ENCODE measurements at places on chromosomes 13 and 19.

- no peak for DNase-seq
Observed at GRCh38 chr19:872266-872951, 12.9 kb downstream of the CFD start.

GRCh38 chr13:111629457-111629856, 309.0 kb downstream of the TEX29 start:
- no peak for DNase-seq

- no peak for DNase-seq
Observed at GRCh38 chr13:75399168-75399878, 82.6 kb downstream of the TBC1D4 start.

DNA sequence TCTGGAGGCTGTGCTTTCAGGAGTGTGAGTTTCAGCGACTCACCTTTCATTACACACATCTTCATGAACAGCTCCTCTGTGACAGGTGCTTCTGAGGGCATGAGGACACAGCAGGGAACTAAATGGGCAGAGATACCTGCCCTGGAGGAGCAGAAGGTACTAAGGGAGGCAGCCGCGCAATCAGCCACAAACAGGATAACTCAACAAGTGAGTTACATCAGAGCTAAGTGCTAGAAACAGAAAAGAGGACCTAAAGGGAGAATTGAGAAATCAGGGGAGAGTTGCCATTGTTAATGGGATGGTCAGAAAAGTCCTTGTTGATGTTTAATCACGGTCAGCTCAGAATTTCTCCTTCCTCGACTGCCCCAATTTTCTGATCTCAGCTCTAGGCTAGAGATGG, 42.5 kb downstream of the SYDE1 start:
- no peak for DNase-seq

DNA sequence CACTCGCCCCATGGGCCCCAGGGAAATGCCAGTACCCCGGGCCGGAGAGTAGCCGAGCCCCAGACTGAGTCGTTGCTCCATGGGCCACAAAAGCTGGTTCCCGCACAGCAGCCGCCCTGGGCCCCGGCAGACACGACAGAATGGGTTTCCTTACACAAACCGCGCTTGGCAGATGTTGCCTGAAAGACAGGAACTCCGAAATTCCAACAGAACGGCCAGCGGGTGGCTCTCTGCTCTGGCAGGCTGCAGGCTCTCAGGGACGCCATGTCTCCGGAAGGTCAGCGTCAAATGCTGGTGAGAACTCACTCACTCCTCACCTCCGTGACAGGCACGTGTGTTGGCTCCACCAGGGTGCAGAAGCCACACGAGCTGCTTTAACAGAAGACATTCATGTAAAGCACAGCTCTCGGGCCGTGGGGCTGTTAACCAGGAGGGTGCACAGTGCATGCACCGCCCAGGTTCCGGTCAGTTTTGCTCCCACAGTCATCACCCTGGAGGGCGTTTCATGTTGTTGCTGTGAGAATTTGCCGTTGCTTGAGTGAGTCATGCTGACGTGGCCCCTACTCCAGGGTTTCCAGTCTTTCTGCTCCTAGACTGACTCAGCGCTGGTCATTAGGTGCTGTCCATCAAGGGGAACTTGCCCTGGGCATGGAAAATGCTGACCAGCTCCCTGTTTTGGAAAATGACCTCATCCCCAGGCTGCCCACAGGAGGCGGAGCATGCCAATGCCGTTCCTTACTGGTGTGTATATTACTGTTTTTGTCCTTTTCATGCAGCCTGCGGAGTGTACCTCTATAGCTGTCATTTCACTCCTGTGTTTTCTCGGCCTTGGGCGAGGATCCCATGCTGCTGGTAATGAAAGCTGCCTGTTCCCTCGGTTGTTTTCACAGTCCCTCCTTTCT, 44.8 kb downstream of the ANKRD10 start:
- peak; percentile 96 for DNase-seq

DNA sequence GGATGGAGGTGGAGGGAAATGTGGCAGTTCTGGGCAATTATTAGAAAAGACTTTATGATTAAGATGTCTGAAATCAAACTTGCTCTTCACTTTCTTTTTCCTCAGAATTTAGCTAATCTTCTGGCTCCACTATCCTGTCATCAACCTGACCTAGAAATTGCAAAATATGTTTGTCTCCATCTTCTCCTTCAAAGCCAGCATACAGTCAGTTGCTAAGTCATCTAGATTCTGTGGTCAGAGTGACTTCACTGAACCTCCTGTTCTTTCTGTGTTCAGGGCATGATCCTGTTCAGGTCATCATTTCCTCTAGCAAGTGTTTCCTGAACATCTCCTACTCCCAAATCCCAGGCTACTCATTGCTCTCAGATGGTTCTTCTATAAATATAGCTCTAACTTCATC, 10.8 kb upstream of the CCNA1 start:
- DNase-seq = no peak

- DNase-seq = no peak
Observed at GRCh38 chr19:6683971-6684370, 14.0 kb upstream of the TNFSF14 start.

GRCh38 chr13:101579281-101579802, 126.9 kb downstream of the ITGBL1 start:
- no peak for DNase-seq

DNA sequence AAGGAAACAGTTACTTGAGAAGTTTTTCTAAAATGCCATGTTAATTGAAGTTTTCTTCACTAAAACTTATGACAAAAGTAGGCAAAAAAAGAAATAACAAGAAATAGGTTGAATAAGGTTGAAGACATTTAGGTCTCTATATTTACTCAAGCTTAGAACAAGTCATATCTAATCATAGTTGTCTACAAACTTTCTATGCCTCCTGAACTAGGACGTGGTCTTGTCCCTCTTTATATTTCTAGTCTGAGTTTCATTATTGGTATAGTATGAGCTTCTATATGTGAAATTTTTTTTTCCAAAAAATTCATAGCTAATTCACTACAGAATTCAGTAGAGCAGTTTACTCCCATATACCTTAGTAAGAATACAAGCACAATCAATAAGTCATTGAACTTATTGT, 836.4 kb downstream of the SLITRK6 start:
- DNase-seq = no peak

DNA sequence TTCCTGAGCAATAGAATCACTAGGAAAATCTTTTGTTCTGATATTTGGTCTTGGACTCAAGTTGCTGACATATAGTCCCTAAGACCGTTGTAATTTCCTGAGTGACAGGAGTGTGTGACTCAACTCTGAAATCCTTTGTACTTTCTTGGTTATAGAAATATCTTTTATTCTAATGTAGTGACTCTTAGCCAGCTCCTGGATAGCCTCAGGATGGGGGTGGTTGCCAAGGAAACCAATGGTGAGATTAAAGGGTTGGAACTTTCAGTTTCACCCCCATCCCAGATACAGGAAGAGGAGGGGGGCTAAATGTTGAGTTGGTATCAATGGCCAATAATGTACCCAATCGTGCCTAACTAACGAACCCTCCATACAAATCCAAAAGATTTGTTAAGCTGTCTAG, 41.8 kb downstream of the MBD3L2B start:
- DNase-seq = no peak

GRCh38 chr13:40236566-40237168, 429.8 kb downstream of the FOXO1 start:
- no peak for DNase-seq

DNA sequence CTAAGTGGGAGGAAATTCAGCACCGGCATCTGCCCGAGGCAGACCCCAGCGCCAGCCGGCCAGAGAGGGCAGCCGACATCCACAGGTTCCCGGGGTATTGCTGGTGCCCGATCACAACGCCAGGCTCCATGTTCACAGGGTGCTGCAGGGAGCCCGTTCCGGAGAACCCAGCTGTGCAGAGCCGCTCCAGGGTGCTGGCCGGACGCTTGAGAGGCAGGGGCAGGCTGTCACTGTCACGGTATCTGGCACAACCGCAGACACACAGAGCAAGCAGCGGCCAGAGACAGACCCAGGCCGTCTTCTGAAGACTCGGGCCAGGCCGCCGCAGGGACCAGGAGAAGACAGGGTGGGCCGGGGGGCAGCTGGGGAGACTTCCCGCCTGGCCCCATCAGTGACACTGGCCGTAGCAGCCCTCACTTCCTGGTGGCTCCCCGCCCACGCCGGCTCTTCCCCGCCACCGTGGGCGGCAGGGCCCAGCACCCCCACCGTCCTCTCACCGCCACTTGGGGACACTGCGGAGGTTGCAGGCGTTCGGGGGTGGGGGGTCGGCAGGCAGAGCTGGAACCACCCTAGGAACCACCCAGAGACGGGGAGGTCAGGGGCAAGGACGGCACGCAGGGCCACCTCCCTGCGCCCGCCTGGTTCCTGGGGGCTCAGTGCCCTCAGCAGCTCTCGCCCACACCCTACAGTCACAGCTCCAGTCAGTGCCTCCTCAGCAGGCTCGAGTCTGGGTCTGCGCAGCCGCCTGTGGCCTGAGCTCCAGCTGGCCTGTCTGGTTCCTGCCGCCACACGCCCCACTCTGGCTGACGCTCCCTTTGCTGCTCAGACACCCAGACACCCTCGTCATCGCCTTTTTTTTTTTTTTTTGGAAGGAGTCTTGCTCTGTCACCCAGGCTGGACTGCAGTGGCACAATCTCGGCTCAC, 3.8 kb downstream of the RNF126 start:
- no peak for DNase-seq

- no peak for DNase-seq
Observed at GRCh38 chr19:4326837-4327251, 11.8 kb downstream of the STAP2 start.

GRCh38 chr13:106867249-106867648, 299.3 kb upstream of the ARGLU1 start:
- DNase-seq = no peak

DNA sequence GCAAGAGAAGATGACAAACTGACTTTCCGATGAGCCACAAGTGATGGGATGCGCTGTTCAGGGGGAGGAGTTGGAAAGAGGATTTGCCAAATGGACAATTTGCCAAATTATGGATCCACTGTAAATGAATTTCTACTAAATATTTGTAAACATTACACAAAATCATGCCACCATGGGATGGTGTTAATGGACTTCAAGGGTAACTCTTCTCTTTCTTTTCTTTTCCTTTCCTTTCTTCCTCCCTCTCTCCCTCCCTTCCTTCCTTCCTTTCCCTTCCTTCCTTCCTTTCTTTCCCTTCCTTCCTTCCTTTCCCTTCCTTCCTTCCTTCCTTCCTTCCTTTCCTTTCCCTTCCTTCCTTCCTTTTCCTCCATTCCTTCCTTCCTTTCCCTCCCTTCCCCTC, 76.0 kb upstream of the PEG3 start:
- DNase-seq = no peak

DNA sequence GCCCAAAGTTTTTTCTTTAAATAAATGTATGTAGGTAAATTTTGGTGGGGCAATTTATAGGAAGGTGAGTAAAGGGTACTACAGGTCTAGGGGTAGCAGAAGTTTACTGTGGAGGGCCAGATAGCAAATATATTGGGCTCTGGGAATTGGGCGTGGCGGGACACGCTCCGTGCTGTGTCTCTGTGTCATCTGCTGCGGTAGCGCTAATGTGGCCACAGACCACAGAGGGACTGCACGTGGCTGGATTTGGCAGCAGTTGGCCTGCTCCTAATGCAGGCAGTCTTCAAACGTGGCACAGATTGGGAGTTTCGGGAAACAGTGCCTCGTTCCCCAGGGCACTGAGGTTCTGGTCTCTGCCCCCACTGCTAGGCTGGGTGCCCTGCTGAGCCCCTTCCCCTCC, 16.6 kb upstream of the MYDGF start:
- DNase-seq = no peak
